Adipocyte (in vitro differentiated cells): ENCODE measurements at places on chromosomes 4 and X.

GRCh38 chr4:26212528-26212927 is 108.3 kb upstream of the RBPJ start:
- no peak for DNase-seq

DNA sequence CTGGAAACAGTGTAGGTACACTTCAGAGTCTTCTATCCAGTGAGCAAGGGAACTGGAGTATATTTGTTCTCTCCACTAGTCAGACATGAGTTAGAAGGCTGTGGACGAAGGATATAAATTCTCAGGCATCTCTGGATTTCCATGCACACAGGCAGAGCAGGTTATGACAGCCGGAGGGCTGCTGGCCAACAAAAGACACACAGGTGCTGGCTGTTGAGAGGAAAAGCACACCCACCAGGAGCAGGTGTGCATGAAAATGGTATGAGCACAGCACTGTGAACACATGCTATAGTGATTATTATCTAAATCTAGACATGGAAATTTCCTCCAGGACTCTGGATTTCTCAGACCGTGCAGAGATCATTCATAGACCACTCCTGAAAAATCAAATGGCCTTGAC is 444.7 kb upstream of the RPS6KA3 start:
- DNase-seq: no peak

- DNase-seq: no peak
Observed at GRCh38 chr4:186792728-186793366, 69.2 kb upstream of the FAT1 start.

DNA sequence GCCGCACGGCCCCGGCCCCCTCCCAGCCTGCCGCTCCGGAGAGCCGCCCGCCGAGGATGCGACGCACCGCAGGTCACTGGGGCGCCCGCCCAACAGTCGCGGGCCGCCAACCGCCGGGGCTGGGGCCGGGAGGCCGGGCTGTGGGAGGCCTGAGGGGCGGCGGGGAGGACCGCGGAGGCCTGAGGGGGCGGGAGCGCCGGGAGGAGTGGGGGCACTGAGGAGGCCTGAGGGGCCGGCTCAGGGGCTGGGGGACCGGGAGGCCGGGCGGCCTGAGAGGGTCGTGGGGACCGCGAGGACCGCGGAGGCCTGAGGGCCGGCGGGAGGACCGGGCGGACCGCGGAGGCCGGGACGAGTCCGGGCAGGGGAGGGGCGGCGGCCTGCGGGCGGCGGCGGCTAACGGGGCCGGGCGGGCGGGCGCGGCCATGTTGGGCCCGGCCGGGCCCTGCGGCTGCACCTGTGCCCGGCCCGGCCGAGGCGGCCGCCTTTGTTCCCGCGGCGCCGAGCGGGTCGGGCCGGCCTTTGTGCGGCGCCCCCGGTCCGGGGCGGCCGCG is 353 bp downstream of the NSD2 start:
- DNase-seq: peak; percentile 66

GRCh38 chr4:113365377-113365776 is 315.9 kb downstream of the ANK2 start:
- no peak for DNase-seq

DNA sequence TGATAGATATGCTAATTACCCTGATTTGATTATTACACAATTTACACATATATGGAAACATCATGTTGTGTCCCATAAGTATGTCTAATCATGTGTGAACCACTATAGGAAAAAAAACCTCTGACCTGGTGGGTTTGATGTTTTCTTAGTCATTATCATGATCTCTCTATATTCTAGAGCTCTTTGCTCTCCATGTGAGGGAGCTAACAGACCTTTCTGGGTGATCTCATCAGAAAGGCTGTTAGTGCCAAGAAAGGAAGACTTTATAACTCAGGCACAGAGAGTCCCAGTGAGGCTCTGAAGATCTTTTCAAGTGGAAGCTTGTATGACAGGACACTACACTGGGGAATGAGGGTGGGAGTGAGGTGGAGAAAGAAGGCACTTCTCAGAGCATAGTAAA is 527.7 kb upstream of the MAGEB2 start:
- DNase-seq: peak; percentile 42

- DNase-seq: peak; percentile 14
Observed at GRCh38 chrX:103793545-103793940, 16.9 kb downstream of the PLP1 start.

GRCh38 chrX:24465532-24465865 is 413 bp downstream of the PDK3 start:
- DNase-seq: peak; percentile 9
